Heart right ventricle (tissue), 16 donors: ENCODE measurements at places on chromosomes 1 and 21.

DNA sequence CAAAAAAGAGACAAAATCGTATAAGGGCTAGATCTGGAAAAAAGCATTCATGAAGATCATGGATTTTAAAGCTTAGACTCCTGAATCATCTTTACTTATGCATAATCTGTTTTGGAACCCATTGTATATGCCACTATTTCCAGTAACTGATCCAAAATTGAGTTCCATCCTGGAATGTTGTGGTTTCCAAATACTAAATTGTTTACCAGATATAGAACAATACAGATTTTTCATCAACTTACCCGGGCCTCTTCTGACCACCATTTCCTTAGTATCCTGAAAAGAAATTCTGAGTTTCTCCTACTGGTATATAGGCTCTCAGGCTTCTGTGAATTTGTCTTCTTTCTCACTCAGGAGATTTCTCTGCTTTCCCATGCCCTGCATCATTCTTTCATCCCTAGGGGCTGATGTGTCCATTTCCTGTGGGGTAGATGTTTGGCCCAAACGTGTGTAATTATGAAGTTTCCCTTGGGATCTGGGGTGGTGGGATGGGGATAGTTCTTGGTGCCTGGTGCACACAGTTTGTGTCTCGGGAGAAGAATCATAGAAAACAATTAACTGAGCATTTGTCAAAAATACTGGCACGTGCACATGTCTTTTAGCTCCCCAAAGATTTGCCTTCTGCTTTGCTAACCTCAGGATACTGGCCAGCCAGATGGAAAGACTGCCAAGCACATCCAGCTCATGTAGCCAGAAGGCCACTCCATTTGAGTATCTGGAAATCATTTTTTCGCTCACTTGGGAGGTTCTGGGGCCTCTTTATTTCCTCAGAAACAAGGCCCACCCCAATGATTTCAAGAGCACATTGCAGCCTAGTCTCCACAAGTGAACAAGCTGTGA, 127.8 kb downstream of the NTMT2 start:
- H3K27me3 ChIP-seq, result no peaks in the 10 kb centered on the region
- DNase-seq, result peak; percentile 54
- no peak overlapping the region for H3K4me3 ChIP-seq

GRCh38 chr1:15289251-15289651, 42.2 kb downstream of the FHAD1 start:
- H3K27ac ChIP-seq, result no peak overlapping the region
- no peaks in the 10 kb centered on the region for H3K27me3 ChIP-seq
- no peaks in the 10 kb centered on the region for H3K4me1 ChIP-seq
- no peak for DNase-seq
- no peaks in the 10 kb centered on the region for H3K36me3 ChIP-seq

GRCh38 chr21:20459838-20460237, 538.4 kb upstream of the NCAM2 start:
- no peak overlapping the region for H3K4me3 ChIP-seq
- H3K4me1 ChIP-seq, result no peaks in the 10 kb centered on the region
- no peak for DNase-seq
- no peaks in the 10 kb centered on the region for H3K36me3 ChIP-seq
- no peaks in the 10 kb centered on the region for H3K27me3 ChIP-seq
- no peak overlapping the region for H3K27ac ChIP-seq

DNA sequence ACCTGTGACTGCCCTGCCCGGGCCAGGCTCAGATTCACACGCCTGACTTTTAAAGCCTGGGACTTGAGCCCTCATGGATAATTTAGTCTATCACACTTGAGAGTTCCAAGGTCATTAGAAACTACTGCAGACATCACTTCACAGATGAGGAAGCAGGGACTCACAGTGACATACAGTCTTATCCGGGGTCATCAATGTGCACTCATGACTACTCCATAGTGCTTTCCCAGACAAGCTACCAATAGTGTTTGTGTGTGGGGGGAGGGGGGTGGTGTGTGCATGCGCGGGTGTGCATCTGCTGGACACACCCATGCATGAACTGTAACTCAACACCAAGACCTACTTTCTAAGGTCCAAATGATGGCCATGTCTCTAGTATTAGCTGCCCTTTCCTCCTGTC, 16.1 kb upstream of the SLC5A9 start:
- H3K4me3 ChIP-seq, result no peak overlapping the region
- H3K4me1 ChIP-seq, result no peaks in the 10 kb centered on the region
- H3K36me3 ChIP-seq, result no peaks in the 10 kb centered on the region
- no peak for DNase-seq
- no peaks in the 10 kb centered on the region for H3K27me3 ChIP-seq

DNA sequence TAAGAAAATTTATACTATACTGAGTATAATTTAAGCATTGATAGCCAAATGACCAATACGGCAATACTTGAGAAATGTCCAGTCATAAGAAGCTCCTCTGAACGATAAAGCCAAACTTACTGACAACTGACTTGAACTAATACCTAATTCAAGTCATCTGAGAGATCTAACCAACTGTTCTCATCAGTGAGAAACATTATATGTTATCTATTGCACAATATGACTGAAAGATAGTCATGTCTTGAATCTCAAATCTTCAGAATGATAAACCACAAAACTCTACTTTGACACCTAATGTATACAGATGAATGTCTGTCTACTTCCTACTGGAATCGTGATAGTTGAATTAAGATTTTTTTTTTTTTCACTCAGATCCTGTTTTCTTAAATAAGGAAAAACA, 39.0 kb downstream of the APP start:
- no peak for DNase-seq
- H3K27me3 ChIP-seq, result no peaks in the 10 kb centered on the region
- H3K4me3 ChIP-seq, result no peak overlapping the region
- H3K4me1 ChIP-seq, result peaks cover 9% of the 10 kb centered on the region
- no peaks in the 10 kb centered on the region for H3K36me3 ChIP-seq

DNA sequence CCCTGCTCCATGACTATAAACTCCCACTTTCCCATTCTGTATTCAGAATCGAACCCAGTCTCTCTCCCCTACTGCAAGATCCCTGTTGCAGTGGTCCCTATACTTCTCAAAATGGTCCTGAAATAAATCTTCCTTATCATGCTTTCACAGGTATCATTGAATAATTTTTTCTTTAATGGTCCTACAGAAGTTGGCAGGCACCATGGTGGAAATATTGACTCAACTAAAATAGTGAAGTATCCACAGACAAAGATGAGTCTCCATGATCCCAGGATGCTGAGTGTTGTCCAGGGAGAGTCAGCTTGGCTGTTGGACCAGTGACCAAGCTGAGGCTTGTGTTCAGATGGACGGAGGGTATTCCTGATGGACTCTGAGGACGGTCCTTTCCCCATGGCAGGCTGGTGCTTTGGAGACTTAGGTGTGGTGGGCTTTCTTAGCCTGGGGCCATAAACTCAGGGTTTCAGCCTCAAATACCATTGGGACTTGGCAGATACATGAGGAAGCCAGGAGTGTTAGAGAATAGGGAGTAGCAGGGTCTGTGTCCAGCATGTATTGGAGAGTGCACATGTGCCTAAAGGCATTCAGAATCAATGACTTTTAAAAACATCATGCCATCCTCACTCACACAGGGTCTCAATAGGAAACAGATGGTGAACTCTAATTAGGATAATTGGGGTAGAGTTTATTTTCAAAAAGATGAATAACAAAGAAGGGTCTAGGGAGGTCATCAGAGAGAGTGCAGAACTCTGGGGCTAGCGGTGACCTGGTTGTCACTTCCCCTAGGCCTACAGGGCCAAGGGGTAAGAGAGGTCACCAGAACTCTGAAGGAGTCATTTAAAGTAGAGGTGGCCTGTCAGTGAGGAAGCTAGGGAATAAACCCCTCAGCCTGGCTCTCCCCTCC, 19.8 kb downstream of the TINAGL1 start:
- H3K27me3 ChIP-seq, result no peaks in the 10 kb centered on the region
- no peaks in the 10 kb centered on the region for H3K36me3 ChIP-seq
- no peak for DNase-seq
- peak overlapping the region; percentile 21 for H3K27ac ChIP-seq

DNA sequence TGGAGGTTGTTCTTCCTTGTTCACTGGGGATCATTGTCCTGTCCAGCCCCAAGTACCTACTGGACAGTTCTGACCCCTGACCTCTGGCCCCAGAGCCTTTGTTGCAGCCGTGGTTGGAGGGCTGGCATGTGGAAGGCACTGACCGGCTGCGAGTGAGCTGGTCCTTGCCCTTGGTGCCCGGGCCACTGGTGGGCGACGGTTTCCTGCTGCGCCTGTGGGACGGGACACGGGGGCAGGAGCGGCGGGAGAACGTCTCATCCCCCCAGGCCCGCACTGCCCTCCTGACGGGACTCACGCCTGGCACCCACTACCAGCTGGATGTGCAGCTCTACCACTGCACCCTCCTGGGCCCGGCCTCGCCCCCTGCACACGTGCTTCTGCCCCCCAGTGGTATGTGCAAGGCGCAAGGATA, 11.4 kb downstream of the TIE1 start:
- no peaks in the 10 kb centered on the region for H3K36me3 ChIP-seq
- H3K4me3 ChIP-seq, result no peak overlapping the region
- no peak for DNase-seq
- H3K27me3 ChIP-seq, result no peaks in the 10 kb centered on the region
- no peak overlapping the region for H3K27ac ChIP-seq

GRCh38 chr1:225448146-225448805, 20.4 kb upstream of the LBR start:
- no peak for DNase-seq
- peaks cover 63% of the 10 kb centered on the region for H3K4me1 ChIP-seq
- H3K27ac ChIP-seq, result peak overlapping the region; percentile 92
- H3K27me3 ChIP-seq, result no peaks in the 10 kb centered on the region
- peak overlapping the region; percentile 1 for H3K4me3 ChIP-seq

DNA sequence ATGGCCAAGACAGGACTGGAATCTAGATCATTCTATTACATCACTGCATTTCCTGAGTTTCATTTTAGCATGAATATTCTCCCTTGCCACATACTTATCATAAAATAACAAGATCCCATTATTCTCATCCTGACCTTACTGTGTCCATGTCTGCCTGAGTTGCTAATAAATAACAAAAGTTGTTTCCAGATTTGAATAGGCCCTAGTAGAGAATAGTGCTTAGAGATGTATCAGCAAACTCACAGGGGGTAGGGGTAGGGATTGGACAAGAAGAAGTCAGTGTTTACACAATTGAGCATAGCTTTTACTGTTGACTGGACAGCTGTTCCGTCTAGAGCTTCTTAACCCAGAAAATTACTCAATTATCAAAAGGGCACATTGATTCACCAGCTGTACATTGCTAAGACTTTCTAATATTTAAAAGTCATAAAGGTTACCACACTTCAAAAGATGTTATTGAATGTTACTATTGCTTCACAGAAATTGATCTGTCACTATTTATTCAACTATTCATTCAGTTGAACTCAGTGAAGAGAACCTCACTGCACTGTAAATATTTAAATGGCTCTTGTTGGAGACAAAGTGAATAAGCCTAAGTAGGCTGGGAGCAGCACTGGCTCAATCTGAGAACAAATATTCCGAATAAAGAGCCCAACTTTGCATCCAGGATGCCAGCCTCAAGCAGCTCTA, 121.9 kb downstream of the NRIP1 start:
- no peak overlapping the region for H3K4me3 ChIP-seq
- H3K27ac ChIP-seq, result no peak overlapping the region
- no peak for DNase-seq
- H3K27me3 ChIP-seq, result no peaks in the 10 kb centered on the region
- H3K4me1 ChIP-seq, result no peaks in the 10 kb centered on the region

DNA sequence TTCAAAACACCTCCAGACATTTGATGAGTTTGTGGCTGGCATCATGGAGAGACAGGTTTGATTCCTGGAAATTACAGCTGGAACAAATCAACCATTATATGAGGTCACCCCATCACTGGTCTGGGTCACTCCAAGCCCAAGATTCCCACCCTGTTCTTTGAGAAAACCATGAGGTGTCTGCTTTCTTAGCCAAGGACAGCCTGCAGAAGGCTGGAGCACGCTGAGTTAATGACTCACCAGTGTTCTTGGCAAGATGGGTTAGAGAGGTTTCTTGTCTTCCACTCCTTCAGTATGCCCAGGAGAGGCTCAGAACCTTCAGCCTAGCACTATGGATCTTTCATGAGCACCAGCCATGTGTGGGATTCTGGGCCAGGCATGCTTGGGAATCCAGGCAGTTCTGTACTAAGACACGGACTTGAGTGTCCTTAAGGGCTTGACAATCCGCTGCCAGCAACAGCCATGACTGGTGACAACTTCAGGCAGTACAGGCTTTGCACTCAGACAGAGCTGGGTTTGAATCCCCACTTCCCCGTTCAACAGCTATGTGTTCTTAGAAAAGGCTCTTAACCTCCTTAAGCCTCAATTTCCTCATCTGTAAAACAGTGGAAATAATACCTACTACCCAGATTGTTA, 43.9 kb downstream of the GRHL3 start:
- H3K4me3 ChIP-seq, result no peak overlapping the region
- no peaks in the 10 kb centered on the region for H3K4me1 ChIP-seq
- no peak overlapping the region for H3K27ac ChIP-seq
- H3K27me3 ChIP-seq, result no peaks in the 10 kb centered on the region

DNA sequence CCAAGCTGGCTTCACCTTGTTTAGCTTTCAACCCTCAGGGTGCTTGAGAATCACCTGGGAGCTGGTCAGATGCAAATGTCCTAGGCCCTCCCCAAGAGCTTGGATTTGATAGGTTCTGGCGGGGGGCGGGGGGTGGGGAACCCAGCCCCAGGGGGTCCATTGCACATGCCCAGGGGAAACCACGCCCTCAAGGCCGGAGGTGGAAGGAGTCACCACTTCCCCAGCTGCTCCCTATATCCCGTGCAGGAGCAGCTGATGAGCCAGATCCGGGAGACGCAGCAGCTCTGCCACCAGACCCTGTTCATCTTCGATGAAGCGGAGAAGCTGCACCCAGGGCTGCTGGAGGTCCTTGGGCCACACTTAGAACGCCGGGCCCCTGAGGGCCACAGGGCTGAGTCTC, 5.8 kb downstream of the TOR3A start:
- H3K27ac ChIP-seq, result no peak overlapping the region
- H3K36me3 ChIP-seq, result peaks cover 4% of the 10 kb centered on the region
- H3K4me1 ChIP-seq, result peaks cover 33% of the 10 kb centered on the region
- DNase-seq, result no peak
- no peak overlapping the region for H3K4me3 ChIP-seq
